ENCODE measurements at places on chromosomes 2 and 18.

DNA sequence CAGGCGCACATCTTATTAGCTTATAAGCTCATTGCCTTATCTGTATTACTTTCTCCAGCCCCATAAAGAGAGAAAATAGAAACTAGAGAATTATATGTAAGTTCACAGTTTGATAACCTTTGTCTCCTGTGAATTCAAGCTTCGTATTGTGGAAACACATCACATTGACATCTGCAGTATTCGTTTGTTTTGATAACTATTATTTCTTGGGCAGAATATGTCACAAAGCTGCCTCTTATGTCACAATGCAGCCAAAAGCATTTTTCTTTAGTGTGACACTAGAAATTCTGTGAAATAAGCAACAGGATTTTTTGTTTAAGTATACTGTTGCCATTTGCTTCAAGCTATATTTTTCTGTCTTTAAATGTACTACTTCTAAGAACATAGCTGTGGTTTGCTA is 221.5 kb downstream of the DOK6 start:
- no peak for DNase-seq

DNA sequence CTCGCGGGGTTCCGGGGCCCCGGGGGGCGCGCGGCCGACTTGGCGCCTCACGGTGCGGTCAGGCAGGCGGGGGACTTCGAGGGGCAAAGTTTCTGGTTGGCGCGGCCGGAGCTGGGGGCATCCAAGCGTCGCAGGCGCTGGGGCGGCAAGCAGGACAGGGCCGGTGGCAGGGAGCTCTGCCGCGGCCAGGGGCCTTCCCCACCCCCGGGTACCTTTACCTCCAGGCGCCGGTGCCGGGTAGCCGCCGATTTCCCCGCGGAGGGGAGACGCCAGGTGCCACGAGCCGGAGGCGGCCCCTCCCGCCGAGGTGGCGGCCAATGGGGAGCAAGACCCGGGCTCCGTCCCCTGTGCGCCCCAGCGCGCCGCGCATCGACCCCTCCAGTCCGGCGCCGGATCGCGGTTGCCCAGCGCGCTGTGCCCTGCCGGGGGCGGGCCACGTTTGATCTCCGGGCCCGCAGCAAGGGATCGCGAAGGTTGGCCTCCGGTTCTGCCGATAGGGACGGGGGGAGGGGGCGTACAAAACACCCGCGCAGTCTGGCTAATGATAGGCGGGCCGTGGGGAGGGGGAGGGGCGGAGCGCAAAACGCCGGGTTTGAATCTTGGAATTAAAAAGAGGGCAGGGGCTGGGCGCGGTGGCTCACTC is at the start of gene ST8SIA5:
TSS of gene ST8SIA5 (minus strand) at position 495 of the 643 bp plus-strand sequence. CDS start 545 bp downstream, outside the sequence.
- DNase-seq, result no peak

DNA sequence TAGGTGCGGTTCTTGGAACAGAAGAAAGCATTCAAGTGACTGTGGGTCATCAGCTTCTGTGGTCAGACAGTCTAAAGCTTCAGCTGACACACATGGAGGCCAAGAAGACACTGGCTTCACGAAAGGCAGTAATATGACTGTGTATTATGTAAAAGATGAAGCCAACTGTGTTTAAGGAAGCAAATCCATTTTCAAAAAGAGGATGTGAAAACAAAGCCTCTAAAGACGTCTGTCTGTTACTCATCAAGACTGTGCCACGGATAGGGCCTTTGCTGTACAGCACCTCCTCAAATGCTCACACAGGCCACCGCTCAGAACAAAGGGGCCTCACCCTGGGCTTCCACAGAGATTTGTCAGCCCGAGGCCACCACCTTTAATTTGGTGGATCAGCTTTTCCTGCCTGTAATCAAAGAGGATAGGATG is 21.1 kb upstream of the TMEM163 start:
- DNase-seq, result no peak

- no peak for DNase-seq
Measured at GRCh38 chr2:171323971-171324528, 109.7 kb downstream of the METTL8 start.

DNA sequence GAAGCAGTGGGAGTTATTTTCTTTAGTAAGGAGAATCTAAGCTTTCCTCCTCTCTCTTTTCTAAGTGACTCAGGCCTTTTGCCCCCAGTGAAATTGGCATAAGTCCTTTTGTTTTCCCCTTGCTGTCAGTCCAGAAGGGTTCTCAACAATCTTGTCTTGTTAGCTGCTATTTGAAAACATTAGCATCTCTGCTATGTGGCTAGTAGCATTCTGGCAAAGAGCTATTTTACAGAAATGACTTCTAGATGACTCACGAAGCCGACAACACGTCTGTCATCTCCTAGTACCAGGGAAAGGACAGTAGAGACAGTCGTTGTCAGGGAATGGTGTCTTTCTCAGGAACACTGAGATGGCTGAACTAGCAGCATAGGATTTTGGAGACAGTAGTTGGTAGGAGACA is 14.7 kb downstream of the SMARCAL1 start:
- DNase-seq, result no peak

DNA sequence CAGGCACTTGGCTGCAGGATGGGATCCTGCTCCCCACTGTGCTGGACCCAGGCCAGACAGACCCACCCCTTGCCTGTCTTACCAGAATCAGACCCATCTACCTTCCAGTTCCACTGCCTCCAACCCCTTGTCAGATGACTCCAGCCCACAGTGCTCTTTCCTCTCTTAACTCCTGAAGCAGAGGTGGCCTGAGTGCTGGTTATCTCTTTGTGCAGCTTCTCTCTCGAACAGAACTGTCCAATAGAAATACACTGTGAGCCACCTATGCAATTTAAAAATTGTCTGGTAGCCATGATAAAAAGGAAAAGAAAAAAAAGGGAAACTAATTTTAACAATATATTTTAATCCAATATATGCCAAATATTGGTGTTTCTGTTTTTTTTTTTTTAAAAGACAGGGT is 160.2 kb upstream of the SMAD2 start:
- DNase-seq, result no peak

GRCh38 chr18:13137670-13138419 is 80.7 kb upstream of the LDLRAD4 start:
- DNase-seq, result peak; percentile 87

DNA sequence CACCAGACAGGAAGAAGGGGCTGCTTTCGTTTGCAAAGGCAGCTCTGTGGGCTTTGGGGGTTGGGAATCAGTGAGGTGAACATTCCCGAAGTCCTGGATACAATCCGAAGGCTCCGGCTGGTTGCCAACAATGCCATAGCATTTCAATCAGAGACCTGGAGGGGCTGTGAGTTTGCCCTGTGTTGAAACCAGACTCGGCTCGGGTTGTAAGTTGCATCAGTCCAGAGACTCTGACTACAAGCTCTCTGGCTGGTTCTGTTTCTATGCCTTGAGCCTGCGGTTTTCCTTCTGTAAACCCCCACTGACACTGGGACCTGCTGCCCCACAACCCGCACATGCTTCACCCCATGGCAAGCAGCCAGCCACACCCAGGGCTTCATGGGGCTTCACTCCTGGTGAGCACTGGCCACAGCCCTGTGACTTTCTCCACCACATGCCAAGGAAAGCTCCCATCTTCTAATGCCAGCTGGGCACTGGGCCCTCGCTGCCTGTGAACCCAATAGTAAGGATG is 85.7 kb upstream of the ODC1 start:
- DNase-seq, result no peak

DNA sequence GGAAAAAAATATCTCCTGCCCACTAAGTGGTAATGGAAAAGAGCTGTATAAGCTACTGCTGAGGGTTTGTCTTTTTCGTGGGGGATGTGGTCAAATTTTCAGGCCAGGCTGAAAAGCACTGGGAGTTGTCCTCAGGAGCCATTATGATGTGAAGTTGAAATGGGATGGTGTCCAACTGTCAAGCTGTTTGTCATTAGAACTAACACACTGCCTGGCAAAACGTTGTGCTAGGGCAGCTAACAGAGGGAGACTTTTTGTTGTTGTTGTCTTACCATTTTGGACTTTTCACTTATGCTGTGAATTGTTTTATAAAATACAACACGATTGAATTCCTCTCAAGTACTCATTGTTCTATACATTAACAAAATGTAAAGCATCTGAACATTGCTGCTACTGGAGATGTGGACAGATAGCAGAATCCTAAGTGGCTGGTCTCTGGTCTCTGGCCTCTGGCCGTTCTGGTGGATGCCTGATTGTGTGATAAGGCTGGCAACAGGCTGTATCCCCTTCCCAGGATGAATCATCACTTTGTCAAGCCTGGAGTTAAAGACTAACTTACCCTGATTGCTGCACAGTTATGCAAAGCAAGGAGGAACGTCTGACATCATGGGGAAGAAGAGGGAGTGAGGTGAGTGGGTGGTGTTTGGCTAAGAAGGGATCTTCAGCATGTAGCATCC is 2.3 kb downstream of the MYO1B start:
- DNase-seq, result no peak

GRCh38 chr2:118325321-118325955 is 237.2 kb downstream of the INSIG2 start:
- no peak for DNase-seq

DNA sequence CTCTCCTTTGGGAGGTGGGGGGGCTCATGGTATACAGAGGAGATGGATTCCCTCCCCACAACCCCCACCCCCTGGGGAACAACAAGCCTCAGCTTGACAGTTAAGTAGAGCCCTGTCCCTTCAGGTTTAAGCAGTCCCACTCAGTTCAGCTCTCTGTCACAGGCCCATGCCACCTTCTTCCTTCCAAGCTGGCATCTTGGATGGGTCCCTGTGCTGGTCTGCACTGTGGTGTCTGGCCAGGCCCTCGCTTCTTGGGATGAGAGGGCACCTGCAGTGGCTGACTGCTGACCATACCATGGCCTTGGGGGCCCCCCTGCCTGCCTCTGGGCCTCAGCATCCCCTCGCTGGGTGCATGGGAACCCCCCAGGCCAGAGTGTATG is 20.4 kb upstream of the GPR17 start:
- DNase-seq, result no peak

- DNase-seq, result no peak
Measured at GRCh38 chr18:50663626-50664441, 103.9 kb downstream of the MAPK4 start.

GRCh38 chr2:54049365-54049764 is 66.0 kb upstream of the ACYP2 start:
- no peak for DNase-seq

- no peak for DNase-seq
Measured at GRCh38 chr2:100855606-100856005, 35.7 kb downstream of the NPAS2 start.

DNA sequence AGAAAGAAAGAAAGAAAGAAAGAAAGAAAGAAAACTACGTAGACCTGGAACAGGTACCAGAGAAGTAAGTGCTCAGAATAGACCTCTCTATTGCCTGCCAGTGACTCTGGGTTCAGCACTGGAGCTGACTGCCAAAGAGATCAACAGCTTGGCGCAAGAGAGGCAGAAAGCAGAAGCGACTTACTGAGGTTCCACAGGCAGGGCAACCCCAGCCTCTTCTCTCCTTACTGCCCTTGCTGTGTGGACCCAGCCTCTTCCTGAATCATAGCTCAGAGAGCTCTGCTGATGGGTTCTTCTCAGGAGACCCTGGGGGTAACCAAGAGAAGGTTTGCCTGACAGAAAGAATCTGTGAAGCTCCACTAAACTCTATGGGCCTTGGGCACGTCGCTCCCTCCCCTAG is 7.1 kb downstream of the CAPN13 start:
- DNase-seq, result no peak

DNA sequence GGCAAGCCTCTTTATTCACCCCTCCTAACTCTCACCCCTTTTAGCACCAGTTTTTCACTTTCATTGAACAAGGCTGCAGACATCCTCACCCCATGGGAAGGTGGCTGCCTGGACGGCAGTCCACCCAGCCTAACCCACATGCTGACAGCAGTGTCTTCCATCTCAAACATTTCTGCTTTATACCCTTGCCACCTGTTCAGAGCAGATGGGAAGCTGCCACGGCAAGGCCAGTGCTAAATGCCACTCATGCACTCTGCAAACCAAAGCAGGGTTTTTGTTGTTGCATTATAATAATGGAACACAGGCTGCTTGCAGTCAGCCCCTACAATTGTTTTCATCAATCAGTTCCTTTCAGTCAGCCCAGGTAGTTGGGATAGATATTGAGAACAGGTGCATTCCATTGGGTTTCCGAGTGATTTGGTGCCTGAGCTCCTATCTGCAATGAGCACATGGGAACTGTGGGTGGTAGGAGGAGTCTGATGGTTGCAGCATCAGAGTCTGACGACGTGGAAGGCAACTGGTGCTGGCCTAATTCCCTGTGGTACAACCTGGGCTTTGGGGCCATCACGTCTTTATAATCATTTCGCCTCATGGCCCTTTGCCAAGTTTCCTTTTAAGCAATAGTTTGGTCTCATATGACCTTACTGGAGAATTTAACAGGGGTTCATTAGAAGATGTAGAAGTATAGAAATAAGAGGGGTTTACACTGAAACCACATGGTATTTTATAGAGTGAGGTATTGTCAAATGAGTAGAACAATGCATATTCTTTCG is 252.5 kb upstream of the SP5 start:
- no peak for DNase-seq

DNA sequence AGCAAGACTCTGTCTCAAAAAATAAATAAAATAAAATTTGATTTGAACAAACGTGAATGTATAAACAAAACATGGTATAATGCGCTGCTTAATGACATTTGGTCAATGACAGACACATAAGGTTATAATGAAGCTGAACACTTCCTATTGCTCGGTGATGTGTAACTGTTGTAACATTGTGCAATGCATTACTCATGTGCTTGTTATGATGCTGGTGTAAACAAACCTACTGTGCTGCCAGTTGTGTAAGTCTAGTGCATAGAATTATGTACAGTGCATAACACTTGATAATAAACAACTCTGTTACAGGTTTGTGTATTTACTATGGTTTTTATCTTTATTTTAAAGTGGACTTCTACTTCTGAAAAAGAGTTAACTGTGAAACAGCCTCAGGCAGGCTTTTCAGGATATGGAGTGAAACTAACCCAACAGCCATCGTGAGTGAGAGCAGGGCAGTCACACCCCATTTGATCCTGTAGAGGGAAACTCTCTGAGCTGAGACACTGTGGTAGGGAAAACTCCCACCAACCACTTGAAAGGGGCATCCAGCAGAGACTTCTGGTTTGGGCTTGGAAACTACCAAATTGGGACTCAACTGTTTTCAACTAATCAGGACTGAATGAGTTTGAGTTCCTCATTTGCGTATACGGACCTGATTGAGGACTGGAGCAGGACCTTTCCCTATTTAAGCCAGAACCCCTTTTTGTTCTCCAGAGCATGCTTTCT is 8.7 kb upstream of the RPRD1A start:
- no peak for DNase-seq

DNA sequence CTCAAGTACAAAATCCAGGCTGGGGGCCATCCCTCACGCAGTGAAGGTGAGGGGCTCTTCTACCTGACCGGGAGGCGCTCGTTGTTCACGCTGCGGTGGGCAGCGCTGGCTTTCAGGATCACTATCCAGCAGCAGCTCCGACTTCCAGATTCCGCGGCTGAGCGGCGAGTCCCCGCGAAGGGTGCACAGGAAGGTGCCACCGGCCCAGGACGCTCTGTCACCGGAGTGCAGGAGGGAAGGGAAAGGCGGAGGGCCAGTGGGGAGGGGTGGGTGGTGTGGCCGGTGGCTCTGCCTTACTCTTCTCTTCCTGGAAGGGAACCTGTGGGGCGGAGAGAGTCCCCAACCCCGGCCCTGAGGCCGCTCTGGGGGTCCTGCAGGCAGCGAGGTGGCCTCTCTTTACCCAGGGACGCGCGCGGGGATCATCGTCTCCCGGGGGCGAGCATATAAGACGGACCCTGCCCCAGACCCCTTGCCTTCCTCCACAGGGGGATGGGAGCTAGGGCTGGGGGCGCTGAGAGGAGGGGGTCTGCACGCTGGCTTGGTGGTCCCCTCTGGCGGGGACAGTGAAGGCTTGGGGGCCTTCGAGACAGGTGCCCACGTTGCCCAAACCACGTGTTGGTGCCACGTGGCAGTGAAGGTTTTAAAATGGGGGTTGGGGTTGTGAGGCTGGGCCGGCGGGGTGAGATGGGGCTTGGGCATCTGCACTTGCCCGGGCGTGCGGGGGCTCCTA is 26.9 kb upstream of the HS6ST1 start:
- no peak for DNase-seq

GRCh38 chr2:123438675-123439074 is 586.4 kb upstream of the CNTNAP5 start:
- no peak for DNase-seq
